ENCODE measurements at places on chromosomes 12 and 14.

DNA sequence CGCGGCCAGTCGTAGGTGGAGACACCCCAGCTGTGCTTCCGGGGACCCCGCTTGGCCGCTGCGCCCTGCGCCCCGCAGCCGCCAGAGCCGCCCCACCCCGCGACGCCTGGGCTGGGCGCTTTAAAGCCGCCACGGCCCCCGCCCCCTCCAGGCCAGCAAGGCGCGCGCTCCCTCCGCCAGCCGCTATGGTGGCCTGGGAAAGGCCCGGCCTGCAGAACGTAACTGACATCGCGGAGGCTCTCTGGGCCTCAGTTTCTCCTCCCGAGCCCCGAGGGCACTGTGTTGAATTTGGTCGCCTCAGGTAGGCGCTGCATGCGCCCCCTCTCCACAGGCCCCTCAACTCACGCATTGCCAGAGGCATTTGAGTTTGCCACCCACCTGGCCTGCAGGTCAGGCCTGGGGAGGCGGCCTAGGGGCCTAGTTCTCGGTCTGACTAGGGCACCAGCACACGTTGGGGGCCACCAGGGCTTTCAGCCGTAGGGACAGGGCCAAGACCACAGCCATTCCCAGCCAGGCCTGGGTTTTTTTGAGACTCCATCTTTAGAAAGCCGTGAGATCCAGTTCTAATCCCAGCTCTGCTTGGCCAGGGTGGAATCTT lies at the start of gene NGB:
Gene NGB (minus strand): TSS at position 94 of the 598 bp plus-strand sequence. CDS start 269 bp downstream, outside the sequence.
- DNase-seq = no peak

- no peak for DNase-seq
These were observed 18.5 kb downstream of the HPD start for GRCh38 chr12:121839993-121840761.

DNA sequence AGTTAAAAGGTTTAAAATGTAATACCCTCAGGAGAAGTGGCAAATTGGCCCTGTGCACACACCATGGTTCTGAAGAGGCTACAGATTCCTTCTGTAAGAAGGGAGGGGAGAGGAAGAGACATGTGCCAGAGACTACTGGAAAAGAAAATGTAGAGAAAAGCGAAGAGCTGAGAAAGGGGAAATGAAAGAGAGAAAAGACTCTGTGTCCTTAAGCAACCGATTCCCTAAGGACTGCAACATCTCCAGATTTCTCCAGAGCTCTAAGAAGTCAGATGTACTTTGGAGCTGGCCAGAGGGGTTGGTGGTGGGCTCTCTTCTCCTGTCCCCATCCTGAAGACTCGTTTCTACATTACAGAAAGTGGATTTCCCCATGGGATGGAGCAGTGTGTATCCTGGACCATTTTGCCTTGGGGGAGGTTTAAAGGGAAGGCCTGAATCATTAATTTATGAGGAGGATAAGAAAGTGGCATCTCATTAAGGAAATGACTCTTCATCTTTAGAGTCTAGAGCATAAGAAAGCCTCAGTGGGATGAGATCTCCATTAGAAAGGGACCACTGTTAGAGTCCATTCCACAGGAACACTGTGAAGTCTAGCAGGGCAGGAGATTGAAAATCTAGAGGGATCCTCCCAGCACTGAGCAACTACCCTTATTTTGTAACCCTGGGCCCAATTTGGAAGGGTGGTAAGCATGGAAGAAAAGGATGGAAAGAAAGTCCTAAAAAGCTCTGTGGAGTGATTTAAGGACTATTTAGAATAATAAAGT lies 45.5 kb upstream of the FUT8 start:
- no peak for DNase-seq

DNA sequence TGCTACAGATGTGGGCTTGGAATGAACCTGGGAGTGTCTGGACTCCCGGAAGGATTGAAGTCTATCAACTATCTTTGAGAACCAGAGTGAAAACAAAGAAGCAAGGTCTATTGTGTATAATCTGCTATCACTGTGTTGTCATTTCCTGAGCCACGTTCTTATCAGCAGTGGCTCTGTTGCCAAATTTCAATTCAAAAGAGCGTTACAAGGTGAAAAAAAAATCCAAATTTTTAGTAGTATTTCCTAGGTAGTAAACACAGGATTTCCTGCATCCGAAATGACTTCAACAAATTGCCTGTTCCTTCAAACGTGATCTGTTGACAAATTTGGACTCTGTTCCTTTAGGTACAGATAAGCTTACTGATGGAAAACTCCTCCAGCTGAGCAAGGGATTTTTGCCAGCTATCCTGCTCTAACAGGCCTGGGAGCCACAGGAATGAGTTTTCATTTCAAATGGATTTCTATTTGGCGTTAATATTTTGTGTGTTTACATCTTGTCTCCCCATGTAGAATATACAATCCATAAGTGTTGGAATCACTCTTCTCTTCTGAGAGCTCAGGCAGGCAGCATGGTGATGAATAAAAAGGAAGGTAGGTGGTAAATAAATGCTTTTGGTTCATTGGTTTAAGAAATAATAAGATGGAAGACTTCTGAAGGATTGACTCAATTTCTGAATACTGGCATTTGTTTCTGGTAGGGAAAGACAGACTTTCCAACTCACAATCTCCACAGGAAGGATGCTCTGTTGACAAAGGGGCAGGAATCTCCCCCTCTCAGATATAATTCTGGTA lies 58.5 kb downstream of the GPR135 start:
- no peak for DNase-seq

All from NCI-H1694 (cell line).